ENCODE measurements at places on chromosomes 13 and 19.

DNA sequence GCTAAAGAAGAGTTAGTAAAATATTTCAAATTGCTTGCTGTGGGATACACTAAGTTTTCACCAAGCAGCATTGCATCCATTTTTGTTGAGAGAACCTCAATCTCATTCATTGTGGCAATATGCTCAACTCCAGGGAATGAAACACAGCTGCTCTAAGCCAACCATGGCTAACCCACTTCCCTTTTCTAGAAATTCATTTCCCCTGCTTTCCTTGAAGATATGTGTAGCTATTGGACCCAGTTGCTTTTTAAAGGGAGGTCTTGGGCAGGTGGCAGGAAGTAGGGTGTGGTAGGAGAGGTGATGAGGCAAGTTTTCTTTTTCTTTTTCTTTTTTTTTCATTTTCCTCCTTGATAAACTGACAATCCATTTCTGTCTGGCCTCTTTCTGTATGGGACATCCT, 452.2 kb downstream of the FGF14 start:
- no peak for DNase-seq

DNA sequence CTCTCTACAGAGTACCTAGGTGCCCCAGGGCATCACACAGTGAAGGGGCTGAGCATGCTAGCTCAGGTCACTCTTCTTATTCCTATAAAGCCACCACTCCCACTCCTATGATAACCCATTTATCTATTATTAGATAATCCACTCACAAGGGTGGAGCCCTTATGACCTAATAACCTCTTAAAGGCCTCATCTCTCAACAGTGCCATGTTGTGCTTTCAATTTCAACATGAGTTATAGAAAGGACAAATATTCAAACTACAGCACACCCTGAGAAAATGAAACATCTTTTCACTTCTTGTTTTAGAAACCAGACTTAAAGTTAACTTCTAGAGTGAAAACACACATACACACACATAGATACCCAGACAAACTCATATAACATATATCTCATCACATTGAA, 1494.9 kb upstream of the MIR17HG start:
- DNase-seq: no peak

- no peak for DNase-seq
These were observed 1051.5 kb downstream of the DIAPH3 start for GRCh38 chr13:59112221-59112718.

DNA sequence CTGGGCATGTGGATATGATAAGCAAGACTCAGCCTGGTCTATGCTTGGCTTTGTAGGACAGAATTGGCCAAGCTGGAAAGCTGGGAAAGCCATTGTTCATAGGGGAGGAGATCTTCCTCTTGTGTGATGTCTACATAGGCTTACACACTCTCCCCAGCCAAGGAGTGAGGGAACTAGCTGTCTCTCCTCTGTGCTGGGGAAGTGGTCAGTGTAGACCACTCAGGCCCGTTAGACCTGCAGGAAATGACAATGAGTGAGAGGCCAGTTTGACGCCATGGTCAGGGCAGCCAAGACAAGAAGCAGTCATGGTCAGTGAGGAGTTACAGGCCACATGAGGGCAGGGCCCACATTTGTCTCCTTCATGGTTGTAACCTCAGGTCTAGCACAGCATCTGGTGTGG, 159.1 kb upstream of the KL start:
- no peak for DNase-seq

- DNase-seq: no peak
These were observed 57.5 kb downstream of the RAP2A start for GRCh38 chr13:97491452-97491851.
